ENCODE measurements at places on chromosomes 13 and 19.

DNA sequence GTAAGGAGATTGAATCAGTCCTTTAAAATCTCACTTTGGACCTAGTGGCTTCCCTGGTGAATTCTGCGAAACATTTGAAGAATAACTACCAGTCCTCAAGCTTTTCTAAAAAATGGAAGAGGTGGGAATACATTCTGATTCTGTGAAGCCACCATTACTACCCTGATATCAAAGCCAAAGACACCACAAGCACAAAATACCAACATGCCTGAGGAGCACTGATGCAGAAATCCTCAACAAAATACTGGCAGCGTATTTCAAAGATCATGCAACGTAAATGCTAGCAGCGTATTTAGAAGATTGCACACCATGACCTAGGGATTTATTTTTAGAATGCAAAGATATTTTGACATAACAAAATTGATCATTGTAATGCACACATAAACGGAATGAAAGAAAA lies 14.4 kb downstream of the ATP4B start:
- no peak for DNase-seq

DNA sequence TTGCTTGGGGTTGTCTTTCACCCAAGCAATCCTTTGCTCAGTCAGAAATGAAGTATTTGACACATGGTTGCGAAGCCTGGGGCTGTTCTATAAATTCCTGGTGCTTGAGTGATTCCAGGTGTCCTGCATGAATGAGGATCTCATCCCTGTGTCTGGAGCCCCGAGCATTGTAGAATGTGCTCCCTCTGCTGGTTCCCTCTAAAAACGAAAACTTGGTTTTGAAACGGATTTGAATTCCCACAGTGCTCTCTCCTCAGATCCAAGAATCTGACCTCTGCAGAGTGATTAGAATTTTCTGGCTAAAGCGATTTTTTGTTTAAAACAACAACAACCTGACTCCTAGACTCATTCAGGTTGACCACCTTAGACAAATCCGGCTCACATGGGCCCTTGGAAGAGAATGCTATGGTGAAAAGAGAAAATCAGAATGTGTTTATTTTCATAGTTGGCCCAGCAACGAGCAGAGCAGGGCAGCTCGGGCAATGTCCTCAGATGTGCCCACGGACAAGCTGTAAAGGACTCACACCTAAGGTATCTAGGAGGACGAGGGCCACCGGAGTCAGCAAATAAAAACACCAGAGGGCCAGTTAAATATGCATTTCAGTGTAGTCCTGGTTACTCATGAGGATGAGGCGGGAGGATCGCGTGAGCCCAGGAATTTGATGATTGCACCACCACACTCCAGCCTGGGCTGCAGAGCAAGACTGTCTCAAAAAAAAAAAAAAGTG lies 8.7 kb upstream of the ATP12A start:
- no peak for DNase-seq

GRCh38 chr19:14683439-14683838 lies 6.4 kb upstream of the ZNF333 start:
- DNase-seq: no peak

DNA sequence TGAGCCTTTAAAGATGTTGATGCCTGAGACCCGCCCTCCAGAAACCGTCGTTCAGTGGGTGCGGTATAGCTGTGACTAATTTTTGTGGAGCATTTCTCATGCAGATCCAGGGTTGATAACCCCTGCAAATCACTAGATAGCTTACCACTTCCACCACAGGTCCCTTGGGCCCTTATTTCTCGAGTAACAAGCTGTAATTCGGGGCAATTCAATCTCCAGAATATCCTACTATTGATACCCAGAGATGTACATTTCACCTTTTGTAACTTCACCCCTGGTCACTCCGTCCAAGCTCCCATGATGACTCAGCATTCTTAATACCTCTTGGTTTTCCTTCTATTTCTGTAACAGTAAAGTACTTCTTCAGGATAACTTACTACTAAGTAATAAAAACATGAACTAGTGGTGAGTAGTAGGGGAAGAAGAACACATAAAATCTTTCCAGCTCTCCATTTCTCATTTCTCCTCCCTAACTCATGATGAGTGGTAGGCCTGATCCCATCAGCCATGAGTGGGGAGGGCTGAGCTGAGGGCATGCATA lies 71.9 kb upstream of the UBL3 start:
- DNase-seq: no peak

DNA sequence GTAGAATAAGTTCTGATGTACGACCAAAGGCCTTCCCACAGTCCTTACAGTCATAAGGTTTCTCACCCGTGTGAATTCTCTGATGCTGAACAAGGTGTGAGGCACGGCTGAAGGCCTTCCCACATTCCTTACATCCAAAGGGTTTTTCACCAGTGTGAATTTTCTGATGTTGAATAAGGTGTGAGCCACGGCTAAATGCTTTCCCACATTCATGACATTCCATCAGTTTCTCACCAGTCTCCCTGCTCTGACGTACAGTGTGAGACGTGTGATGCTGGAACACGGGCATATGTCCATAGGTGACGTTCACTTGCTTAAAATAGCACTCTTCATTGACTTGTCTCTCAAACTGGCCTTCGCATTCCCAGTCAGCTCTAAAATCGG lies 31.0 kb upstream of the COX7A1 start:
- DNase-seq: no peak

- no peak for DNase-seq
Measured at GRCh38 chr19:48481846-48482639, 12.9 kb downstream of the CYTH2 start.

DNA sequence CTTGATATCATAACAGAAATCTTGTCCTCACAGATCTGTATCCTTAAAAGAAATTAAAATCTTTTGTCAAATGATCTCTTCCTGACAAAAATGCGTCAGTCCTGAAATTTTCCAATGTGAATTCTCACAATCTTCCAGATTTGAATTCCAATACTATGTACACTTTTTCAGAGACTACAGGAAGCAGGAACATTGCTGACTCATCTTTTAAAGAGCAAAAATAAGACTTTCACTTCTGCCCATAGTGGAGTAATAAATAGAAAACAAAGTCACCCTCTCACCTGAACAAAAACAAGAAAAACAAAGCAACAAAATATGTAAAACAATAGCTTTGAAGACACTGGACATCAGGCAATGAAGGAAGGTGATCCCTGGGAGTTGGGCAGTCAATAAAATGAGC lies 167.0 kb upstream of the IPO5 start:
- DNase-seq: no peak

DNA sequence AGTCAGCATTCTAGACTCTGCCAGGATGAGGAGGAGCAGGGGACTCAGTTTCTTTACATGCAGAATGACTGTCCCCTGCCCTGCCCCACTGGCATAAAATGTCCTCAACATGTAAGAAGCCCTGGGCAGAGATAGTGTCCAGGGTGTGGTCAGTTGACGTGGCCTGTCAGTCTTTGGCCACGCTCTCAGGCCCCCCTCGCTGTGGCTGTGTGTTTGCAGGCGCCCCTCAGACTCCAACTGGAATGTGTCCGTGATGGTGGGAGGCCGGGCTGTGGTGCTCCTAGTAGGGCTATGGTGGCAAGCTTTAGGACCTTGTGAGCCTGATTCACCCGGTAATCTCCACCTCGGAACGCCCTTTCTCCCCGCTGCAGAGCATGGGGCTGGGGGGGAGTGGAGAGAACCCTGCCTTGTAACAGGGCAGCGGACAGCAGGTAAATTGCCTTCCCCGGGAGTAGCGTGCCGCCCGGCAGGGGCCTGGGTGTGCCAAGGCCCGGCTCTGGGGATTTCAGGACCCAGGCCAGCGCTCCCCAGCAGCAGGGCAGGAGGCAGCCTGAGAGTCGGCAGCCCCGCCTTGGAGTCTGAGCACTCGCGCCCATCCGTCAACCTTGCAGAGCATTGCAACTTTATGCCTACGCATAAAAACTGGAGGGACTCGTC lies 62.3 kb downstream of the CHST8 start:
- no peak for DNase-seq

DNA sequence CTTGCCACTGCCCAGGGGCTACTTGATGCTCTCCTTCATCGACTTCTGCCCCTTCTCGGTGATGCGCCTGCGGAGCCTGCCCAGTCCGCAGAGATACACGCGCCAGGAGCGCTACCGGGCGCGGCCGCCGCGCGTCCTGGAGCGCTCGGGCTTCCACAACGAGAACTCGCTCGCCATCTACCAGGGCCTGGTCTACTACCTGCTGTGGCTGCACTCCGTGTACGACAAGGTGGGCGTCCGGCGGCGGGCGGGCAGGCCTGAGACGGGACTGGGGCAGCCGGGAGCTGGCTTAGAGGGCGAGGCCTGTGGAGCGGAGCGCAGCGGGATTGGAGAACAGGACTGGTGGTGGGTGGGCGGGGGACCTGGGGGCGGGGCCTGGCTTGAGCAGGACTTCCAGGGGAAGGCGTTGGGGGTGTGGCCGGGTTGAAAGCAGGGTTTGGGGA lies 12.7 kb upstream of the PSMD8 start:
- no peak for DNase-seq

- DNase-seq: no peak
Measured at GRCh38 chr19:41905273-41906002, 22.5 kb downstream of the ARHGEF1 start.

- DNase-seq: no peak
Measured at GRCh38 chr13:82749551-82749950, 1132.7 kb downstream of the SLITRK1 start.

DNA sequence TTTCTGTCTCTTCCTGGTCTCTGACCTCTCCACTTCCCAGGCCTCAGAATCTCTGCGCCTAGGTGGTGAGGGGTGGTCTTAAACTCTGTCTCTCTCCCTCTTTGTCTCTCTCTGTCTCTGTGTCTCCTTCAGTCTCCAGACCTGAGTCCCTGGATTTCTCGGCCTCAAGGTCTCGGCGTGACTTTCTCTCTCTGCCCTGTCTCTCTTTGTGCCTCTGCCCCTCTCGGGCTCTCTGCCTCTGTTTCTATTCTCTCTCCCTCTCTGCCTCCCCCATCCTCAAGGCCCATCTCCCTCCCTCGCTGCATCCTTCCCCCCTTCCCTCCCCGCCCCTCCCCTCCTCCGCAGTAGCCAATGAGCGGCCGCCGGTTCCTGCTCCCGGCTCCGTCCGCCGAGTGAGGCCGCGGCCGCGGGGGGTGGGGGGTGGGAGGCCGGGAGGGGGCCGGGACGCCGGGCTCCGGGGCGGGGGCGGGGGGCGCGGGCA lies at the start of gene CACNG7:
CACNG7 (plus strand) TSS at position 344 of the 481 bp plus-strand sequence. CDS start 3,554 bp downstream, outside the sequence.
- no peak for DNase-seq

GRCh38 chr19:16593181-16593580 lies 21.0 kb upstream of the SLC35E1 start:
- DNase-seq: no peak

DNA sequence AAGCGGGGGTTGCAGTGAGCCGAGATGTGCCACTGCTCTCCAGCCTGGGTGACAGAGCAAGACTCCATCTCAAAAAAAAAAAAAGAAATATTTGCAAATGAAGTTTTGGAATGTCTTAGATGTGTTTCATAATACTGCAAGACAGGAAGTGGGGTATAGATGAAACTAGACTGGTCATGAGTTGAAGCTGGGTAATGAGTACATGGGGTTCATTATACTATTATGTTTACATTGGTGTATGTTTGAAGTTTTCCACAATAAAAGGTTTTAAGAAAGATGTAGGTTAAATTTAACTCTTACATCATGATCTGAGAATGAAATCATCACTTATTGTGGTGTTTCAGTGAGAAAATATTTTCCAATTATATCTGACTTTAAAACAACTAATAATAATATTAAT lies 19.0 kb downstream of the FNDC3A start:
- no peak for DNase-seq

- no peak for DNase-seq
Measured at GRCh38 chr19:40612831-40613689, 11.9 kb downstream of the LTBP4 start.

DNA sequence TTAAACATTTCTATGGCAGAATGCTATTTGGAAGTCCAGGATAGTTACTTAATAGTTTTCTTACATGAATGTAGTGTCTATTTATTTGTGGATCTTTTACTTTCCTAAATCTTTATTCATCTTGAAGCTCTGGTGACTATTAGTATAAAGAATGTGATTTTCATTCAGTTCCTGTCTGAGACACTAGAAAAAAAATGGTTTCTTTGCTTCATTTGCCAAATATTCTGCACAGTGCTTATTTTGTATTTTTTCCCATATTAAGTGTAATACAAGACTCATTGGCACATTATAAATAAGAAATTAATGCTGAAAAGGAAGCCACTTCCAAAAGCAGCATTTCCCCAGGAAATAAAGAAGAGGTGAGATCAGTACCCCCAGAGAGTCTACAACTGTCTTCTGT lies 109.8 kb downstream of the POSTN start:
- DNase-seq: no peak

DNA sequence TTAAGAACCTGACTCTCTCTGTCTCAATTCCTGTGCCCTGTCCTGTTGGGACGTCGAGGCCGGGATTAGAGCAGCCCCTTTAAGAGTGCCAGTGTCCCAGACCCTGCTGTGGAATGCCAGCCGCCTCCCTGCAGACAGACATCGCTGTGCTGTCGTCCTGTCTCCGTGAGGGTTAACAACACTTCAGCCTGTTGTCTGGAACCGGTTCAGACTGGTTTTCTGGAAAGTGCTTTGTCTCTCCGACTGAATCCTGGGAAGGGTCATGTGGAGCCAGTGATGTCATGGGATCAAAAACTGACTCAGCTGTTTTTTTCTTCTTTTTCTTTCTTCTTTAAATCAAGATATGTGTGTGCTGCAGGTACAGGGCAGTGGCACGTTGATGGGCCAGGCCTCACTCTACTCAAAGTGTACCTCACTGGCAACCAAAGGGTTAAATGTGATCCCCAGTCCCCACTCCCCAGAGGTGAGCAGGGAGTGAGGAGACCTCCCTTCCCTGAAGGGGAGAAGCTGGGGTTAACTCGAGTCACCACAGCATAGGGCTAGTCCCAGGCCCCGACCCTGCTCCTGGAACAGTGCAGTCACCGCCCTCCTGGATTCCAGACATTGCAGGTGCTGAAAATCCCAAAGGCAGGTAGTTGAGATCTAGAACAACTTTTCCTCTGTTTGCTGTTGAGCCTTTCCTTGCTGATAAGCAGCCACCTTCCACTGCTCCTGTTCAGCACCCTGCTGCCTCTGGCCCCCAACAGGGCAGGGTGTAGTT lies 50.8 kb downstream of the TSSK6 start:
- DNase-seq: no peak

DNA sequence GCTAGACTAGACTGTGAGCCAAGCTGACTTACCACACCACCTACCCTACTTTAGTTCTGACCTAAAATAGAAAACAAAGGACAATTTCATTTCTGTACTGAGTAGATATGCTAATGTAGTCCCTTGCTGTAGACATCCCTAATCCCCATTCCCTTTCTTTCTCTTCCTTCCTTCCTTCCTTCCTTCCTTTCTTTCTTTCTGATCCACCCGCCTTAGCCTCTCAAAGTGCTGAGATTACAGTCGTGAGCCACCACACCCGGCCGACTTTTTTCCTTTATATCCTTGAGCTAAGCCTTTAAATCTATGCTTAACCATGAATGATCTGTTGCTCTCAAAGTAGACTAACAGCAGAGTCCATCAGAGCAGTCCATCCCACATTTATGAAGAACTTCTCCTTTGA lies 465.0 kb downstream of the SLITRK6 start:
- DNase-seq: no peak

DNA sequence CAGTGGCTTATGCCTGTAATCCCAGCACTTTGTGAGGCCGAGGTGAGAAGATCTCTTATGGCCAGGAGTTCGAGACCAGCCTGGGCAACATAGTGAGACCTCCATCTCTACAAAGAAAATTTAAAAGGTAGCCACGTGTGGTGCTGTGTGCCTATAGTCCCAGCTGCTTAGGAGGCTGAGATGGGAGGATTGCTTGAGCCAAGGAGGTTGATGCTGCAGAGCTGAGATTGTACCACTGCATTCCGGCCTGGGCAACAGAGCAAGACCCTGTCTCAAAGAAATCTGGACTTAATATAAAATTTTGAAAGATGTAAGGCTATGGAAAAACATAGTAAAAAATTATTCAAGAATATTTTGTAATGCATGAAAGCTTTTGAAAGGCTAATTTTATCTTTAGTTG lies 65.3 kb upstream of the RNF113B start:
- DNase-seq: no peak

- DNase-seq: no peak
Measured at GRCh38 chr19:46392252-46392801, 21.0 kb downstream of the CCDC8 start.

All from NCI-H1417 treated with DMSO at 0.1 percent for 48 hours (cell line).